Fibroblast of the aortic adventitia (primary cell): ENCODE measurements at places on chromosomes 5 and 9.
A peak's percentile ranks its signal among the peaks of the same experiment; 100 is the strongest.

- DNase-seq, result no peak
Observed at GRCh38 chr5:179827680-179828079, 7.0 kb downstream of the SQSTM1 start.

GRCh38 chr5:122262103-122262502 lies 49.9 kb upstream of the SNCAIP start:
- peak; percentile 48 for DNase-seq

GRCh38 chr9:89185980-89186379 lies 7.4 kb upstream of the SHC3 start:
- peak; percentile 45 for DNase-seq

DNA sequence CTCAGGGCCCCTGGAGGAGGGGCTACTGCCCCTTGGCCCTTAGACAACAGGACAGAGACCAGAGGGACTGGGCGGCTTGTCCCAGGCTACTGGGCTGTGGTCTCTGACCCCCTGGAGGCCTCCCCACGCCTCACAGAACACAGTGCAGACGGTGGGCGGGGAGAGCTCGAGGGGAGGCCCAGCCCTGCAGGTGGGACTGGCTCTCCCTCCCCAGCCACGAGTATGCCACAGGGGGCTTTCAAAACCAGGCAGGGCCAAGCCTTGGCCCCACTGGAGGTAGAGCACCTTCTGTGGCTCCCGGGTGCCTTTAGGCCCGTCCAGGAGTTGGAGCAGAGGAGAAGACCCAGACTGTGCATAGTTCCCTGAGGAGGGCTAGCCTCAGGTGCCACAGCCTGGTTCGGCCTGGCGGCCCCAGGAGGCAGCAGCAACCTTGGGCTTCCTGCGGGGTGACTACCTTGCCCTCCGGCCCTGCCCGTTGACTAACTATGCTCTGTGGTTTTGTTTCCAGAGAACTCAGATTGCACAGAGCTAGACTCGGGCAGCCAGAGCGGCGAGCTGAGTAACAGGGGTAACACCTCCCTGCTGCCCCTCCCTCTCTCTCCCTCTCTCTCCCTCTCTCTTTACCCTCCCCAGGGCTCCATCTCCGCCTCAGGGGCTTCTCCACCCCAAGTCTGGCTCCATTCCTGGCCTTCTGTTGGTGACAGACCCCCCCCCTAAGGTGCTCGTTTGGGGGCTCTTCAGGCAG lies 15.5 kb downstream of the CARD19 start:
- no peak for DNase-seq

DNA sequence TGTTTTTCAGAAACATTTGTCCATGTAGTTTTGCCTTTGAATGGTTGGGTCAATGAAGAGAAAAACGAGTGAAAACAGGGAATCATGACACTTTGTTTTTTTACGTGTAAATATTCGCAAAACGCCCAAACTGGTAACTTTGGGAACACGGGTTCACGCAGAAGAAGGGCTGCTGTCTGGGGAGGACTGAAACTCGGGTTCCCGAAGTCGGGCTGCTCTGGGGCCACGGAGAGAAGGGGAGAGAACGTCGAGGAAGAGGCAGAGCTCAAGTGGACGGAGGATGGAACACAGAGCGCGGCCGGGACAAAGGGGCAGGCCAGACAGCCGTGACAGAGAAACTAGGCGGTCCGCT lies 478 bp upstream of the SETD9 start:
- no peak for DNase-seq

- DNase-seq, result no peak
Observed at GRCh38 chr5:101009758-101010519, 106.9 kb upstream of the ST8SIA4 start.

DNA sequence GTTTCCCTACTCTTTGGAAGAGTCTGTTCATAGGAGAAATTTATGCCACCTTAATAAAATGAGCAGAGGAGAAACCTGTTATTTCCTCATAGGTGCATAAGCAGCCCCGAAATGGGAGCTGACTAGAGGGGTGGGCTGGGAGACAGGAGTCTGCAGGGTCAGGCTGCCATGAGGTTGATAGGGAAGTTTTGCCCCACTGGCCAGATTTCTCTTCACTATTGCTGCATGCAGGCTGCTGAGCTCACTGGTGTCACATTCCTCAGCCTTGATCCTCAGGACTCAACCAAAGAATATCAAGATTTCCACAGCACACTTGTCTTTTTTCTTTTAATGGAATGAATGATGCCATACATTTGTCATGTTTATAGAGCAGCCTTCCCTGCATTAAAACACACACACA lies 60.7 kb downstream of the BHMT start:
- no peak for DNase-seq

DNA sequence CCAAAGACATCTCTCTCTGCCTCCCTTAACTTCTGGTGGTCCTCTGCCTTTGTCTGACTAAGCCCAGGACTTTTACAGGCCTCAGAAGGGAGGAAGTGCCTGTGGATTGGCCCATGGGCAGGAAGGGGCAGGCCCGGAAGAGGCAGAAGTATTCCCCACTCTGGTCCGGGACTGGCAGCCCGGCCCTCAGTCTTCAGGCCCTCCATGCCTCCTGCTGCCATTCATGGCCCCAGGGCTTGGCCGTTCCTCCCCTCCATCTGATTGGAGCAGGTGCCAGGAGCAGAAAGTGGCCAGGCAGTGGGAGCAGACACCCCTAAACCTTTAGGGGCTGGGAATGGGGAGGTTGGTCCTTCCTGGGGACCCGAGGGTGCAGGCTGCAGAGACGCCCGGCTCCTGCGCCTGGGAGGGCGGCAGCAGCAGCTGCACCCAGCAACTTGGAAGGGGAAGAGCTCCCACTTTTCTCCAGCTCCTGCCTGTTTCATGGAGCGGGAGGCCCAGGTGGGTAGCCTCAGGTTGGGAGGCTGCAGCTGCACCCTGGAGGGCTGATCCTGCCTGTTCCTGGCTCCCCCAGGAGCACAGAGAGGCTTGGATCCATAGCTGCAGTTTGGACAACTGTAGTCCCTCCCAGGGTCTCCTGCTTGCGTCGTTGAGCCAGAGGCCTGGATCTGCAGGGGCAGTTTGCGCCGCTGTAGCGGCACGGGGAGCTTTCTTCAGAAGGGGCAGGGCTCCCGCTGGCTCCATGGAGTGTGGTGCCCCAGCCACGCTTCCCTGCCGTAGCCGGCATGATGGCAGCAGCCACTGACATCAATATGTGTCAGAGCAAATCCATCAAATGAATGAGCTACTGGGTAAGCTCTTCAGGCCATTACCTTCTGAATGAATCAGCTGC lies 661.5 kb upstream of the NUDT12 start:
- no peak for DNase-seq

DNA sequence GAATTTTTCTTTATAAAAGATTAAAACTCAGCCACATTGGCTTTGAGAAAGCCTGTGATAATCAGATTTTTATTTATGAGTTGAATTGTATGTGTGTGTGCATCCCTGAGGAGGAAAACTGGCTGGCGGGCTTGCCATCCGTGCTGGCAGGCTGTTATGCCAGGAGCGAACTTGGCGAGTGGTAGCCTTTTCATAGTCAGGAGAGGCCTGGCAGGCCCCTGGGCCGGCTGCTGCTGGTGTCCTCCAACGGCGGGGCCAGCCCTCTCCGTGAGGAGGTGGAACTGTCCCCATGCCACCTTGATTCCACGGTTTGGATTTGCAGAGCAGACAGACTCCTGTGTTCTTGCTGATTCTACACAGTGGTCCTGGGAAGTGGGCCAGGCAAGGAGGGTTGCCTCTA lies 43.3 kb downstream of the ZNF618 start:
- DNase-seq, result no peak
